CD4-positive, alpha-beta T cell treated with Interleukin-15 for 1 hour (primary cell): ENCODE measurements at places on chromosomes 13 and 19.
A peak's percentile ranks its signal among the peaks of the same experiment; 100 is the strongest.

- DNase-seq, result no peak
Measured at GRCh38 chr13:44236801-44237207, 136.8 kb upstream of the SERP2 start.

DNA sequence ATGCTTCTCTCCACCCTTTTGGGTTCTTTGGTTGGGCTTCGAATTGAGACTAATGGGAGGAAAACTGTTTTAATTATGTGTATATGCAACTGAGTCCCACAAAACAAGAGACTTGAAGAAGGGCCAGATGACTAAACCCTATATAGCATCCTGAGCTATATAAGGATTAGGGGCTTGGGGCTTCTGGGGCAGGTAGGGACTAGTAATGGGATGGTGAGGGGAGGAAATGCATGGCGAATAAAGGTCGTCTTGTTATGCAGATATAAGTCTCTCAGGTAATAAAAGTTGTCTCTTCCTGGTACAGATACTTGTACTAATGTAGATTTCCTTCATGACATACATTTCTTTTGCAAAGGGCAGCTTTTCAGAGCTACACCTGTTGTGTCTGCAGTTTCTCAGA is 2.8 kb upstream of the SLC7A9 start:
- DNase-seq, result no peak

- no peak for DNase-seq
Measured at GRCh38 chr19:56748378-56748777, 76.8 kb upstream of the ZNF835 start.

DNA sequence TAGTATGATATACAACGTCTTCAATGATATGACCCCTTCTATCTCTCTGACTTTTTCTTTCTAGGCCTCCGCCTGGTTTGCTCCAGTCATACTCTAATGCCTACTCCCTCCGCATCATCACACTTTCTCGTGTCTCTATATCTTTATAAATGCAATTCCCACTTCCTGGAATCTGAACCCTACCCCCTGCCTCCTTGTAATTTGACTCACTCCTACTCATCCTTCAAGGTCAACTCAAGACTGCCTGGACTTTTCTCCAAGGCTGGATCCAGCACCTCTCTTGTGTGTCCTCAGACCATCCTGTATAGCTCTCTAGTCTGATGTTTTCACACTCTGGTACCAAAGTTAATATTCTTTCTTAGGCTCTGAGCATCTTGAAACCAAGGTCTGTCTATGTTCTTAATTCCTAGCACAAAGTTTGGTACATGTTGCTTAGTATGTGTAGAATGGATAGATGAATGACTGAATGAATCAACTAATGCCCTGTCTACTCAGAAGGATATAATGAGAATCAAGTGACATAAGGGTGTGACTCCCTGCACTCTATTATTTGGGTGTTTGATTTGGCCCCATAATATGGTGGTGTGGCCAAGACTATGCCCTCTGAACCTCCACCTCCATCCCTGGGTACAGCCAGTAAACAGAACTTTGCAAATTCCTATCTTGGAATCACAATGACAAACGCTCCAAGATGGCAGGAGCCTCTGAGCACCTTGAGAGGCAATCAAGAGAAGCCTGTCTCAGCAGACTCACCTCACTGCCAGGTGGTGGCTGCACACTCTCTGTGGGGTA is 74.3 kb upstream of the SERP2 start:
- no peak for DNase-seq

DNA sequence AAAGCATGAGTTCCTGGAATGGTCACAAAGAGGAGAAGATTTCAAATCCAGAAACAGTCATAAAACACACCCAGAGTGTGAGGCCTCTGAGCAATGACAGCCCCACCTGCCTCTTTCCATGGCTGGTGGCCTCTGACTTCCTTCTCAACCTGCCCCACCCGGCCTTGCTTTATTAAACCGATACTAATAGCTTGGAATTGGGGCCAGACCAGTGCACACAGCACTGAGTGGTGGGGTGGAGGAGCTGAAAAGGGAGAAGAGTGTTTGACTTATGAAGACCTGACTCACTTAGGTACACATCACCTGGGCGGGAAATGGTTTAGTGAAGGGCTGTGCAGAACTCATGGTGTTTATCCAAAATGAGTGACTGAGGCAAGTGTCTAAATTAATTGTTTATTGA is 20.7 kb upstream of the CEACAM6 start:
- DNase-seq, result no peak

DNA sequence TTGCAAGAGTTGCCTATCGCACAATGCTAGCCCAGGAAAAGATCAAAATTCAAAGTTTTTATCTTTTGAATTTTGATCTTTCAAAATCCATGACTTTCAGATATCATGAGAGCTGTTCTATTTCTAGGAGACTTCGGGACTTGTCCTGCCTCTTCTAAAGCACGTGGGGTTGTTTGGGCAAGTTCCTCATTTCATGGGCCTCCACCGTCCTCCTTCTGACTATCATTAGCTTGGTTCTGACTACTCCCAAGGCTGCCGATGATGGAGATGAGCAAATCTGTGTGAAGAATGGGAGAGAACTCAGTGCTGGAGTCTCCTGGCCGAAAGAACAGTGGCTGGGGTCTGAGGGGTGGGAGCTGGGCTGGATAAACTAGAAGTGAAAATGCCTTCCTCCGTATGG is 86.5 kb downstream of the COL4A1 start:
- no peak for DNase-seq

DNA sequence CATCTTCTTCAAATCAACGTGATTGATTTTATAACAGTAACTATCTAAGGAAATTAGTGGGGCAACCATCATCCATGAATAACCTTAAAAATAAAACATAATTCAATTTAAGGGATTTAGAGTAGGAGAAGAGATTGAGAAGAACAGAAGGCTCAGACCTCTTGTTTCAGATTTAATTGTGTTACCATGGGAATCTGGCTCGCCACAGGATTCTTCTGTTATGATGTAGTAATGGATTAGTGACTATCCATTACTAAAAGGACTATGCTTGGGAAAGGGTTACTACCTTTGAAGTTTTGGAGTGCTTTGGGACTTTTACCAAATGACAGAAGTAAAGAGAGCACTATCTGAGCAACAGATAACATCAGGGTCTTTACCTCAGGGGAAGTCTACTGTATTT is 13.2 kb downstream of the FREM2 start:
- no peak for DNase-seq

GRCh38 chr13:51330791-51331190 is 8.7 kb upstream of the SERPINE3 start:
- DNase-seq, result no peak

GRCh38 chr13:52025475-52026245 is 1.2 kb downstream of the UTP14C start:
- DNase-seq, result no peak

DNA sequence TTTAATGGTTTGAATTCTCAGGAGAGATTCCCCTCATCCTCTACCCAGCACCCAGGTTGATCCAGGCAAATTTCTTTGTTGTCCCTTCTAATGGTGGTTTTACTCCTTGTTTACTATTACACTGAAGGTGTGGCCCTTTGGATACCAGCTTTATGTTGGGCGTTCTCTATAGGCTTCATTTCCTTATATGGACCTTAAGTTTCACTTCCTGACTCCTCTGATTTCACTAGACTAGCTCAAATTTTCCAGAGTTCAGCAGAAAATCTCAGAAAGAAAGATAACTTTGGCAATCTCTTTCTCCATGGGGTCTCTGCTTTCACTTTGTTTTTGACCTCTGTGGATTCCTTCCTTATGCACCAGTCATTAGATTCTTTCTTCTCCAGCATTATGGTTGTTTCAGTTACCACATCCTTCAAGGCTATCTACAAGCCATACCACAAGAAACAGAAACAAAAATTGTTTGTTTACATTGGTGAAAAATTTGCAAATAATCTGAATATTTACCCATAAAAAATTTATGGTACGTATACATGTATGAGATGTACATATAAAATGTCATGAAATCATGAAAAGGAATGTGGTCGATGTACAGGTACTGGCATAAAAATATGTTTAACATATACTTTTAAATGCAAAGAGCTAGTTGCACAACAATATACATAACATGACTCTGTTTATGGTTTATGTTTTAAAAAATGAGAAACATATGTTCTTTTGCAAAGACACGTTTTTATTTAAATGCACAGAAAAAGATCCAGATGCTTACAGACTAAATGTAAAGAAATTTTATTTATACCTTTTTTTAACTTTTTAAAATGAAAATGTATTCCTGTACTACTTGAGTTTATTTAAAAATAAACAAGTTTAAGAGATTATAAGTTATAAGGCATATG is 212.6 kb downstream of the LACC1 start:
- DNase-seq, result no peak

GRCh38 chr13:72489751-72490150 is 237.7 kb downstream of the MZT1 start:
- DNase-seq, result no peak

GRCh38 chr13:108272333-108272732 is 2.8 kb downstream of the TNFSF13B start:
- DNase-seq, result no peak

DNA sequence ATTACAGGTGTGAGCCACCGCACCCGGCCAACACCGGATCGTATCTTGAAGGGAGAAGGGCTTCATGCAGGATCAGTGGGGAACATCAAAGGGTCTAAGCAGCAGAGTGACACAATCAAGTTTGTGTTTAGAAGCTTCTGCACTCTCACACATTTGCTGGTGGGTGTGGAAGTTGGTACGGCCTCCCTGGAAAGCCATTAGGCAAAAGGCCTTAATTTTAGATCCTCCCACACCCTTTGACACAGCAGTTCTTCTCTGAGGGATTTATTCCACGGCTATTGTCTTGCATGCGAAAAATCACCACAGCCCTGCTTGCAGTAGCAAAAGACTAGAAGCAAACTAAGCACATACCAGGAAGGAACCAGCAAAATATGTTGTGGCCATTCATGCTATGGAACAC is 18.3 kb upstream of the SLC1A5 start:
- DNase-seq, result no peak

- DNase-seq, result no peak
Measured at GRCh38 chr19:7211191-7211951, 82.8 kb downstream of the INSR start.

DNA sequence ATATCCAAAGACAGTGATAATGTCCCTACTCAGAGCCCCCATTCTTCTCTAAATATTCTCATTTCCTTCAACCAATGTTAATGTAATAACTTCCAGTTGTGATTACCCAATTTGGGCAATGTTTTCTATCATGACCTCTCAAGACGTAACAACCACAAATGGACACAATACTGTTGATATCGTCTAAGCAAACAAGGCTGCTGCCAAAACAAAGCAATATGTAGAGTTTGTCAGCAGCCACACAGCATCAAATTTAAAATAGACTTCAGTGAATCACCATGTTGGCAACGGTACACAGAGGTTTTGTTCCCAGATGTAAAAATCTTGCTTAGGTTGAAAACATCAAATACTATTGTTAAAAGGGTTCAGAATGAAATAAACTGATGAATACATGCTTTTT is 205.1 kb downstream of the DACH1 start:
- no peak for DNase-seq

- DNase-seq, result no peak
Measured at GRCh38 chr13:95671597-95671996, 5.3 kb upstream of the DNAJC3 start.

GRCh38 chr13:114109641-114110041 is 22.8 kb downstream of the RASA3 start:
- no peak for DNase-seq

GRCh38 chr13:41673640-41674039 is 216.3 kb downstream of the RGCC start:
- no peak for DNase-seq

GRCh38 chr13:98576200-98576945 is 534 bp downstream of the STK24 start:
- peak; percentile 25 for DNase-seq

DNA sequence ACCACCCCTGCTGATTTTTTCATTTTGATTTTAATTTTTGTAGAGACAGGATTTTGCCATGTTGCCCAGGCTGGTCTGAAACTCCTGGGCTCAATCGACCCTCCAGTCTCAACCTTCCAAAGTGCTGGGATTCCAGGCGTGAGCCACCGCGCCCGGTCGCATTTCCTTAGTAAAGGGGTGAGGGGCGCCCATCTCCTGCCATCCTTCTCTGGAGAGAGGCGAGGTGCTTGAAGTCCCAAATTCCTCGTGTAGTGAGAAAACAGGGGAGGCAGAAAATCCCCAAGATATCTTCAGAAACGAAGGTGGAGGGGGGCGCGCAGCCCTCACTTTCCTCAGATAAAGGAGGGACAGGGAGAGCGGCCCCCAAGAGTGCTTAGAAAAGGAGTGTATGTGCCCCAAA is 21.0 kb upstream of the GATAD2A start:
- no peak for DNase-seq

- DNase-seq, result no peak
Measured at GRCh38 chr13:109699628-109700071, 86.7 kb downstream of the IRS2 start.

GRCh38 chr13:39776439-39776838 is 121.0 kb downstream of the COG6 start:
- no peak for DNase-seq

GRCh38 chr13:55069746-55070145 is 2041.1 kb downstream of the OLFM4 start:
- no peak for DNase-seq

GRCh38 chr19:29454109-29454508 is 71.7 kb upstream of the VSTM2B start:
- DNase-seq, result no peak

GRCh38 chr13:99254830-99255229 is 3.3 kb downstream of the GPR18 start:
- DNase-seq, result no peak

GRCh38 chr19:42166316-42166715 is 34.1 kb upstream of the POU2F2 start:
- no peak for DNase-seq

DNA sequence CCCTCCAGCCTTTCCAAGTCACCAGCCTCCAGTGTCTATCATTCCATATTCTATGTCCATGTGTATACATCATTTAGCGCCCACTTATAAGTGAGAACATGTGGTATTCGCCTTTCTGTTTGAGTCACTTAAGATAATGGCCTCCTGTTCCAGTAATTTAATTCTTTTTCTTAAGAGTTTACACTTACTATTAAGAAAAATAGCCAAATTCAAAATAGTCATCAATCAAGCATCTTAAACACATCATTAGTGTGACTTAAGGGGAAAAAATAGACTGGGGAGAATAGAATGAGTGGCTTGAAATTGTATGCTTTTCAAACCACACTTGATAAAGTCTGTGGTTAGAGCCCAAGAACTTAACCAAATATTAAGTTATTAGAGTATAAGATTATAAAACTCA is 248.0 kb downstream of the MAB21L1 start:
- DNase-seq, result no peak

DNA sequence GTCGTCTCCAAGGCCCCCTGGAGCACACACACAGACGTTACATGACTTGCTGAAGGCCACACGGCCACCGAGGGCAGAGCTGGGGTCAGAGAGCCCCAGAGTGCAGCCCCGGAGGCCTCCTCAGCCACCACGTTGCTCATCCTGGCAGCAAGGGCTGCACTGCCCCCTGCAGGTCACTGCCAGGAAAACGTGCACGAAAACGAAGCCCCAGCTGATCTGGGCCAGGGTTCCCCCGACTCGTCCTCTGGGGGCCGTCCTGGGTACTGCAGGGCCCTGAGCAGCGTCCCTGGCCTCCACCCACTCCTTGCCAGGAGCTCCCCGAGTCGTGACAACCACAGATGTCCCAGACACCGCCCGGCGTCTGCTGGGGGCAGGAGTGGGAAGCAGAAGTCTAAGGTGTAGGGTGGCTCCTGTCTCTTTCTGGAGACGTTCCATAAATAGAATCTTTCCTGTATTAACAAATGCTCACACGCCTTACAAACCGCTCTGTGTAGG is 3.4 kb downstream of the TPGS1 start:
- DNase-seq, result peak; percentile 93

GRCh38 chr13:99123101-99124045 is 77.3 kb upstream of the UBAC2 start:
- DNase-seq, result no peak
